ENCODE measurements at places on chromosomes 7 and 10.

DNA sequence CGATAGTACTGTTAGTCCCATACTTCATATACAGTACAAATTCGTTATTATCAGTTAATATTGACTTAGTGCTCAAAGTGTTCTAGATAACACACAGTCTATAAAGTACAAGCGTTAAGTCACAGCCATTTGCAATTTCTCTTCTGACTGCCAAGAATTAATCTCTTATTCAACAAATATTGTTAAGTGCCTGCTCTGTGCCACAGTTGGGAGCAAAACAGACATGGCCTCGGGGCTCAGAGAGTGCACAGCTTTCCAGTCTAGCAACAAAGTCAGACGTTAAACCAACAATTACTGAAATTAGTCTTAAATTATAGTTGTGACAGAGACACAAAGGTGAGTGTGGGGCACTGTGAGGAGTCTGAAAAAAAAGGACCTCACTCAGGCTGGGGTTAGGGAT is 113.0 kb upstream of the DPP6 start:
- DNase-seq: no peak

GRCh38 chr10:13823709-13824405 is 237.1 kb downstream of the PRPF18 start:
- DNase-seq: no peak

- no peak for DNase-seq
Measured at GRCh38 chr10:636016-636730, 53.3 kb downstream of the DIP2C start.

GRCh38 chr7:4202154-4202736 is 479.9 kb upstream of the FOXK1 start:
- no peak for DNase-seq

DNA sequence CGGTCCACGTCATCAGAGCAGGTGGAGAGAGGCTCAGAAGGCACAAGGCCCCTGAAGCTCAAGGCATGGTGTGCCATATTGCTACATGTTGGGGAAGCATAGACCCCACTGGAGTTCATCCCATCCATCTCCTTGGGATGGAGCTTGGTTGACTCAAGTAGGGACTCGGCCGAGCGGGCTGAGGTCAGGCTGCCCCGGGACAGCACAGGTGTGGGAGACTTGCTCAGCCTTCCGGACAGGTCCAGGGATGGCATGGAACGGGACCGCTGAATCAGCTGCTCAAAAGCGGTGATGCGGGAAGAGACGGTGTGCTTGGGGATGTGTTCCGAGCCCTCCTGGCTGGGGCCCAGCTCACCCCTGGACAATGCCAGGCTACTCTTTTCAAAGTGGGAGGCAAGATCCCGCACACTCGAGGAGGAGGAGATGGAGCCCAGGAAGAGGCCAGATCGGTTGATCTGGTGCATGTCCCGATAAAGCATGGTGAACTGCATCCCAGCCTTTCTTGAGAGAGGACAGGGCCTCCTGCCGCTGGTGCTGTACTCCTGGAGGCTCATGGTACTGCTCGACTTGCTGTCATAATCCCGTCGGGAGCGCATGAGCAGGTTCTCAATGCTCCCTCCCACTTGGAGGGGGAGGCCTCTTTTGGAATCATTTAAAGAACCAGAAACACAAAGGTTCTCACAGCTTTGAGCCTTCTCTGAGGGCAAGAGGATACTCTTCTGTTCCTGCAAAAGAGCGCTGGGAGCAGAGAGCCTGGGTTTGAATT is 65.6 kb upstream of the PDLIM1 start:
- DNase-seq: no peak

- DNase-seq: no peak
Measured at GRCh38 chr7:90629297-90629918, 33.3 kb downstream of the CDK14 start.

DNA sequence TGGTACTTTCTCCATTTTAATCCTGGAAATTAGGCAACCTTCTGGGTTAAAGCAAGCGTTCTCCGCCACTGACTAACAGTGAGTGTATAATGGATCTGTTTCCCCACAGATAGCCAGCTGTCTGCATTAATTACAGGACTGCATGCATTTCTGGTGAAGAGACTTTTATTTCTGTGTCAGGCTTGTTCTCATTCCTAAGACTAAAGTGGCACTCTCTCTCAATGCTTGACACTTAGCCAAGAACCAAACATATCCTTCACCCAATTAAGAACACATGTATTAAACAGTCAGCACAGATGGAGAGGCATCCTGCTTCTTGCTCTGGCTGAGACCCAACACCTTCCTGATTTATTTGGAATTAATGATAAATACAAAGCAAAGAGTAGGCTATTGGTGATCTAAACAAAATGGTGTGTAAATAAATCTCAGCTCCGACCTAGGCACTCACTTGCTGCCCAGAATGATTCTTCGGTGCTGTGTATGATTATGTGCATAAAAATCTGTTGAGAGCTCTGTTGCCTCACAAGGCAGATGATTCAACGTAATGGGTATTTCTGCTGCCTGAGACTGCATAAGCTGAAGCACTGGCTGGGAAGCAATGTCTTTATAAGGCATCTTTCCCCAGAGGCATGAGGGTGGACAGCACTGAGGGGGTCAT is 16.8 kb downstream of the CALU start:
- peak; percentile 49 for DNase-seq

- no peak for DNase-seq
Measured at GRCh38 chr7:32108651-32109050, 38.4 kb upstream of the PDE1C start.

DNA sequence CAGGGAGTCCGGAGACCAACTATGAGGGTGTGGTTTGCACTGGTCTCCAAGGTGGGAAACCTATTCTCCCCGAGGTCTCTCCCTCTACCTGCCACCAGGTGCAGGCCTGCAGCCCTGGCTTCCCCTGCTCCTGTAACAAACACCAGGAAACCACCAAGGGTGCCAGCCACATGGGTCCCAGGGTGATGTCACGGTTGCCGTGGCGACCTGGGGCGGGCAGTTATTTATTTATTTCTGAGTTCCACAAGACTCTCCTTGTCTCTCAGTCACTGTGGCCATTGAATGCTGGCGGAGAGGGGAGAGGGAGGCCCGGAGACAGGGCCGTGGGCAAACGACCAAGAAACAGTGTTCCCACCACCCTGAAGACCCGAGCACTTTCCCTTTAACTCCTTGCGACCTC is 27.0 kb downstream of the MMD2 start:
- peak; percentile 86 for DNase-seq

GRCh38 chr10:6817770-6818169 is 237.7 kb upstream of the PRKCQ start:
- DNase-seq: no peak

- no peak for DNase-seq
Measured at GRCh38 chr7:124263232-124263827, 230.5 kb upstream of the TMEM229A start.

DNA sequence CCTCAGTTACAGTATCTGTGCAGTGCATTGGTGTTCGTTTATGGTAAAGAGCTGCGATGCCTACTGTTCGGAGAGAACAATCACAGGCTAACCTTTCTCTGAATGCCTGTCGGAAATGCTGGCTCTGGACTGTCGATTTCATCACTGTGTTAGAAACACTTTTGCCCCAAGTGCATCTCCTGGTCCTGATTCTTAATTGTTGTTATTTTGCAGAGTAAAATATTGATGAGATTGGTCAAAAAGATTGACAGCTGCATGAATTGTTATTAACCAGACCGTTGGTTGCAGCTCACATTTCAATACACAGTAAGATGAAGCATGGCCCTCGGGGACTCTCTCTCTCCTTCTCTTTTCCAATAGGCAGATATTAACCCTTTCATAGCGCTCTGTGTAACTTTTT is 557.4 kb upstream of the ADARB2 start:
- no peak for DNase-seq

DNA sequence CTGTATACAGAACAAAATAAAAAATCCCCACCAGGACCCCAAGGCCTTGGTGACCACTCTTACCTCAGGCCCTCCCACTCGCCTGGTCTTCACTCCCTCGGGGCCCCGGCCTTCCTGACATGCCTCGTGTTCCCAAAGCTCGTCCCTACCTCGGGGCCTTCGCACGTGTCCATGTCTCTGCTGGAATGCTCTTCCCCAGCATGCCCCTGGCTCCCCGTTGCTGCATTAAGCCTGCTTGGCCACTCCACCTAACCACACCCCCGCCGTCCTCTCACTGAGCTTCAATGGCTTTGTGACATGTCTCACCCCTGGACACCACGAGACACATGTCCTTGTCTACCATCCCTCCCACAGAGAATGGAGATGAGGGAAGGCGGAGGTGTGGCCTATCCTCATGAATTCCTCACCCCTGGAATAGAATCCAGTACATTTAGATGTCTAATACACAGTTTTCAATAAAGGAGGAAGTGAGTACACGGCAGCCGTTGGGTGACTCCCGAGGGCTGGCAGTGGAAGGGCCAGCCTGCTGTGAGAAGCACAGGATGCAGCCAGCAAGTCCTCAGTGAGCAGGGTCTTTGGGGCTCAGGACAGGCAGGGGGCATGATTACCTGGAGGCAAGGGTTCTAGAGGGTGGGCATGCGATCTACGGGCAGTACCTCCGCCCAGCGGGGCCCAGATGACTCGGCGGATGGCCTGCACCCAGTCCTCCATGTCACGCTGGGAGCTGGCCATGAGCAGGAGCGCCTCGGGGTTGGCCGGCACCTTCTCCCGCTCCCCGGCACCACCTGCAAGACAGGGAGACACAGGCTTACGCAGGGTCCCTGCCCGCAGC is 125.7 kb downstream of the ARHGAP22 start:
- no peak for DNase-seq

DNA sequence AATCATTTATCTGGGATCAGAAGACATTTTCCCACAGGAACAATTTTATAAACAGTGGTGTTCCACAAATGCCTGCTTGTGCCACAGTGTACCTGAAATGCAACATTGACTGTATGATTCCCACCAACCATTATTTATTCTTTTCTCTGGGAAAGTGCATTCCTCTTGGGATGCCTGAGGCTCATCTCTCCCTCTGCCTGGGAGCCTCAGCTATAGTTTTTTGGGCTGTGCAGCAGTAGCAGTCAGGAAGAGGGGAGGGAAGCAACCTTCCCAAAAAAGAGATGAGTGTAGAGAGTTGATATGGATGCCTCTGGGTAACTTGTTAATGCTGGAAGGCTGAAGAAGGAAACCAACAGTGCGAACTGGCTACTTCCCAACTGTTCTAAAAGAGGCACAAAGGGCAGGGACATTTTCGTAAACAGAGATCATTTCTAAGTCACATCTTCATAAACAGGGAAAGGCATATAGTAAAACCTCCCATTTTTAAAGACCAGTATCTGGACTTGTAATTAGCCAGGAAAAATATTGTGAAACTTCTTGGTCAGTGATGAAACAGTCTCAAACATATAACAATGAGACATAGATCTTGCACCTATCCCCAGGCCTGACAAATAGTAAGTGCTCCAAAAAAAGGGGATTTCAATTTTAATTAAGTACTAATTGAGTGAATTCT is 1.4 kb upstream of the CALD1 start:
- no peak for DNase-seq

GRCh38 chr10:116272440-116273283 is at the start of gene GFRA1:
Gene GFRA1, minus strand, starts transcription at chr10:116273206. Its CDS starts 1,177 bp downstream, at chr10:116272029.
- DNase-seq: no peak

GRCh38 chr7:48046458-48046857 is 11.1 kb downstream of the C7orf57 start:
- no peak for DNase-seq

- peak; percentile 33 for DNase-seq
Measured at GRCh38 chr10:130301021-130301892, 165.1 kb downstream of the GLRX3 start.

DNA sequence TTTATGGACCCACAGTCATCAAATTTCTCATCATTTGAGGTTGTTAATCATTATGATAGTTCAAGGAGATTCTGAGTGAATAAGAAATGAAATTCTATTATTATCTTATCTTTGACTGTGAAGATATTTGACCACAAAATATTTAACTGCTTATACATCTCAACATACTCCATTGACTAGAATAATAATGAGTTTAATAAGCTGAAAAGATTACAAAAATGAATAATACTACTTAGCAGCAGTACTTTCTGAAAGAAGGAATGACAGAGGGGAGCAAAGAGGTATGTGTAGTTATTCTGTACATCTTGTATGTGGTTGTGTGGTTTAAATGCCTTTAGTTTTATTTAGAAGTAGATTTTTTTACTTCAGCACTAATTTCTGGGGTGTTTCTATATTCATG is 214.2 kb downstream of the PRKG1 start:
- DNase-seq: no peak

GRCh38 chr7:77899516-77899915 is 100.9 kb downstream of the PHTF2 start:
- DNase-seq: no peak

- DNase-seq: no peak
Measured at GRCh38 chr7:48681006-48681405, 243.3 kb upstream of the CDC14C start.

- DNase-seq: no peak
Measured at GRCh38 chr10:35600193-35600592, 4.9 kb upstream of the GJD4 start.

- DNase-seq: no peak
Measured at GRCh38 chr7:83117466-83117865, 45.2 kb downstream of the PCLO start.

DNA sequence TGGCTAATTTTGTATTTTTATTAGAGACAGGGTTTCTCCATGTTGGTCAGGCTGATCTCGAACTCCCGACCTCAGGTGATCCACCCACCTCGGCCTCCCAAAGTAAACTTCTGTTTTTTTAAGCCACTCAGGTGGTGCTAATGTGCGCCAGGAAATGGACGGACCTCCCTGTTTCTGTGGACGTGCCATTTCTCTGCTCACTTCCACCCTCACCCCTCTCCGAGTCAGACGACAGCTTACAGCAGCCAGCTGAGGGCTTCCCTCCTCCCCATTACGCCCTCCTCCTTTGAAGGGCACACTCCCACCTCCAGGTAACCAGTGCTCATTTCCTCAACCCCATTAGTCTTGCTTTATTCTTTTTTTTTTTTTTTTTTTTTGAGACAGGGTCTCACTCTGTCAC is 41.7 kb upstream of the EZH2 start:
- DNase-seq: no peak

GRCh38 chr10:30169342-30169741 is 110.0 kb upstream of the JCAD start:
- no peak for DNase-seq

- DNase-seq: no peak
Measured at GRCh38 chr7:118029826-118030422, 154.0 kb upstream of the LSM8 start.

- no peak for DNase-seq
Measured at GRCh38 chr7:136923111-136923667, 54.7 kb downstream of the CHRM2 start.

GRCh38 chr10:71494476-71494875 is 97.8 kb downstream of the CDH23 start:
- DNase-seq: no peak

- DNase-seq: no peak
Measured at GRCh38 chr7:22477876-22478450, 22.0 kb downstream of the STEAP1B start.

- no peak for DNase-seq
Measured at GRCh38 chr7:479948-480499, 39.6 kb downstream of the PDGFA start.

- DNase-seq: no peak
Measured at GRCh38 chr7:36090976-36091873, 61.8 kb upstream of the EEPD1 start.

GRCh38 chr10:78746155-78746763 is 322.5 kb upstream of the ZMIZ1 start:
- DNase-seq: no peak
